T-helper 17 cell (primary cell): ENCODE measurements at places on chromosomes 4 and X.

DNA sequence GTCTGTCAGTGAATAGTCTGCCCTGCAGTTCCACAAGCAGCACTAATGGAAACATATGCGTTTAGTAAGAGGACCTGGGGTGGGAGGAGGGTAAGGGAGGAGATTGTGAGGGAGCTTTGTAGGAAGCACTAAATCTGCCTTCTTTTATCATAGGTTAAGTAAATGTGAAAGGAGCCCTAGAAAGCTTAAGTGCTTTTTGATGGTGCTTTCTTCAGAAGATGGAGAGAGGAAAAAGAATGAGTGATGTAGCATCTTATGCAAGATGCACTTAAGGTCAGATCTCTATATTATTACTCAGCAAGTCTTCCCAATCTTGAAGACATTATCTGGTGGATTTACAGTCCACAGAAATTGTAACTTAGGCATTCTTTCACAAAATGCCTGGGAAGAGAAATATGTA lies 322.7 kb downstream of the PDHA2 start:
- H3K4me3 ChIP-seq = no peak overlapping the region
- no peaks in the 10 kb centered on the region for H3K4me1 ChIP-seq

GRCh38 chr4:82753725-82754410 lies 44.7 kb downstream of the SCD5 start:
- H3K36me3 ChIP-seq = no peaks in the 10 kb centered on the region
- H3K27ac ChIP-seq = no peak overlapping the region
- H3K27me3 ChIP-seq = peaks cover 30% of the 10 kb centered on the region
- no peak for DNase-seq

GRCh38 chr4:114997576-114998247 lies 115.7 kb downstream of the NDST4 start:
- DNase-seq = no peak
- H3K4me1 ChIP-seq = no peaks in the 10 kb centered on the region
- H3K4me3 ChIP-seq = no peak overlapping the region
- no peak overlapping the region for H3K27ac ChIP-seq

- DNase-seq = no peak
- H3K4me3 ChIP-seq = no peak overlapping the region
- peaks cover 14% of the 10 kb centered on the region for H3K4me1 ChIP-seq
- no peaks in the 10 kb centered on the region for H3K27me3 ChIP-seq
Observed at GRCh38 chr4:676871-677235, 2.5 kb downstream of the MYL5 start.

DNA sequence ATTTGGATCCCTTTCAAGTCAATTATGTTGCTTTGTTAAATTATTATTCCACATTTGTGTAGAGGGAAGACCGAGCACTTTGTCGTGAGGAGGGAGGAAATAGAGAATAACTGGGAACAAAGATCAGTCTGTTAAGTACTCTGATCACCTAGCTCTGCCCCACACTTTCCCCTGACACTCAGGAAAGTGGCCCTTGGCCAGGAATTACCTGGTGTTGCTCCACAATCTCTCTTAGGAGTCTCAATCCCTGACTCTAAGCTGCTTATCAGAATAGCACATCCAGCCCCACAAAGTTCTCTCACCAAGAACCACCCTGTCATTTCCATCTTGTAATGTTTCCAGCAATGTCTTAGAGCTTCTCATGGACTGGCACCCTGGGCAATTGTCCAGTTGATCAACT lies 83.8 kb upstream of the BMPR1B start:
- no peaks in the 10 kb centered on the region for H3K27me3 ChIP-seq
- no peak for DNase-seq
- H3K27ac ChIP-seq = no peak overlapping the region
- peaks cover 3% of the 10 kb centered on the region for H3K36me3 ChIP-seq
